Ovary (tissue), 10 donors: ENCODE measurements at places on chromosomes 3 and 15. TPM values are rescaled to one million over a fixed set of nuclear protein-coding genes. Genes with fewer than 3 reads are reported as not detected.

GRCh38 chr3:57556459-57557084 is 498 bp downstream of the PDE12 start:
- peaks cover 5% of the 10 kb centered on the region for H3K4me1 ChIP-seq
- peak overlapping the region; percentile 57 for H3K27ac ChIP-seq
- peak overlapping the region; percentile 78 for H3K4me3 ChIP-seq
- no peaks in the 10 kb centered on the region for H3K27me3 ChIP-seq

DNA sequence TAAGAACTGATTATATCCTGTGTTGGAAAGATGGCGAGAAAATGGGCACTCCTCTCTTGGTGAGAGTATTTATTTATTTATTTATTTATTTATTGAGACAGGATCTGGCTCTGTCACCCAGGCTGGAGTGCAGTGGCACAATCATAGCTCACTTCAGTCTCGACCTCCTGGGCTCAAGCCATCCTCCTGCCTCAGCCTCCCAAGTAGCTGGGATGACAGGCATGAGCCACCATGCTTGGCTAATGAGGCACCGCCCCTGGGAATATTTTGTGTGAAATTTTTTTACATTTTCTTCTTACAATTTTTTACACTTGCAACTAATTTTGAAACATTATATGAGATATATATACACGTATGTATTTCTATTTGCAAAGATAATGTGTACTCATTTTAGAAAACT is 150.5 kb upstream of the PRR20G start:
- no peak for DNase-seq
- H3K27ac ChIP-seq: no peak overlapping the region
- no peaks in the 10 kb centered on the region for H3K36me3 ChIP-seq
- H3K27me3 ChIP-seq: no peaks in the 10 kb centered on the region
- H3K4me3 ChIP-seq: no peak overlapping the region

DNA sequence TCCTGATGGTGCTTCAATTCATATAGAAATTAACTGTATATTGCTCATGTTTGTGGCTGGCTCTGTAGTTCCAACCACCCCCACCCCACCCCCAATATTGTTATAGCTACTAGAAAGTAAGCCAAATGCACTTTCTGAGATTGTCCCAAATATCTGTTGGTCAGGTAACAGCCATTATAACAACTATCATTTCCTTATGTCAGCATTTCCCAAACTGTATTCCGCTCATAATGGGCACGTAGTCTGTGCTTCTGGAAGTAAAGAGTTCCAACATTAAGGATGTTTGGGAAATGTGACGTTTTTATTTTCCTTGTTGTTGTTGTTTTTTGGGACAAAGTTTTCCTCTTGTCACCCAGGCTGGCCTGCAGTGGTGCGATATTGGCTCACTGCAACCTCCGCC is 12.2 kb upstream of the TBL1XR1 start:
- H3K27me3 ChIP-seq: no peaks in the 10 kb centered on the region
- no peak for DNase-seq
- H3K4me1 ChIP-seq: no peaks in the 10 kb centered on the region
- H3K4me3 ChIP-seq: no peak overlapping the region
- no peaks in the 10 kb centered on the region for H3K36me3 ChIP-seq
- H3K27ac ChIP-seq: no peak overlapping the region

DNA sequence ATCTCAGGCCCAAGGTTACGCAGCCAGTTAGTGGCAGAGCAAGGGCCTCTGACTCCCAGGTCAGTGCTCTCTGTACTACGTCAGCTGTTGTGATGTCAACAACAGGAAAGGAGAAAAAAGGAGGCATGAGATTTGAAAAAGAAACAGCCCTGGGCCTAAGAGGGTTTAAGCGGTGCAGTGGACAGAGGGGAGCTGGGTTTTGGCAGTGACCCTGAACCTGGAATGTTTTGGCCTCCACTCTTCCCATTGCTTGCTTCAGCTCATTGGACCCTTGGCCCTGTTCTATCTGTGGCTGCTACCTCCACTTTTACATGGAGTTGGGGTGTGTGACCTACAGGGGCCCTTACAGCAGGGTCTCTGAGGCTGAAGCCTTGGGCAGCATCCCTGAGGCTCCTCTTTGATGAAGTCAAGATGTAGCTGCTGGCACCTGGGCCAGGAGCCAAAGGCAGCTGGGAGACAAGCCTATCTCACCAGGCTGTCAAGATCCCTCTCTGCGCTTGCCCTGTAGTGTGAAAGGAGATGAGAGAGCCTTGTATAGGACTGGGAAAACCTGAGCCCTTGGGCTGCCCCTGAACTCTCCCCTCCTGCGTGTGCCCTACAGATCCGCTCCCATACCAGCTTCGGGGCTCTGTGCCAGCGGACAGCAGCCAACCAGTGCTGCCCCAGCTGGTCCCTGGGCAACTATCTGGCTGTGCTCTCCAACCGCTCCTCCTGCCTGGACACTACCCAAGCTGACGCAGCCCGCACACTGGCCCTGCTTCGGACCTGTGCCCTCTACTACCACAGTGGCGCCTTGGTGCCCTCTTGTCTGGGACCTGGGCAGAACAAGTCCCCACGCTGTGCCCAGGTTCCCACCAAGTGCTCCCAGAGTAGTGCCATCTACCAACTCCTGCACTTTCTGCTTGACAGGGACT is 8.7 kb downstream of the DISP2 start:
- no peak overlapping the region for H3K4me3 ChIP-seq
- H3K27me3 ChIP-seq: no peaks in the 10 kb centered on the region
- peaks cover 3% of the 10 kb centered on the region for H3K4me1 ChIP-seq
- peak; percentile 34 for DNase-seq
- no peak overlapping the region for H3K27ac ChIP-seq
- no peaks in the 10 kb centered on the region for H3K36me3 ChIP-seq

The CFAP92 gene
- 3.5 TPM for total RNA-seq

The FBXW12 gene
- not detected for total RNA-seq

The SLC24A5 gene
- not detected for total RNA-seq

DNA sequence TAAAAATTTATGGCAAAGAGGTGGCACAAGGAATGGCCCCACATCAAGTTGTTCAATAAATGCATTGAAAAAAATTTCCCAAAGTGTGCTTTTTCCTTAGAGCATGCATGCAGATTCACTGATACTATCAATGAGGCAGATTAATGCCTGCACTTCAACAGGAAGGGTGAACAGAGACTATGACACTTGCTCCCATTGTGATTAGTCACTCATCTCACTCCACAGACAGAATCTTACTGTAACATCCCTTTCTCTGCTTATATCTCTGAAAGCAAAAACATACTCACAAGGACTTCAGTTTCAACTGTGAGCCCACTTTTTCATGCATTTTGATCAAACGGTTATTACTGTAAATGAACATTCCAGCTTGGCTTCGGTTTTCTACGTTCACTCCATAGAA is 60.9 kb downstream of the MORC1 start:
- no peak overlapping the region for H3K27ac ChIP-seq
- no peaks in the 10 kb centered on the region for H3K27me3 ChIP-seq
